ENCODE measurements at places on chromosomes 16 and 17.
A peak's percentile ranks its signal among the peaks of the same experiment; 100 is the strongest.

DNA sequence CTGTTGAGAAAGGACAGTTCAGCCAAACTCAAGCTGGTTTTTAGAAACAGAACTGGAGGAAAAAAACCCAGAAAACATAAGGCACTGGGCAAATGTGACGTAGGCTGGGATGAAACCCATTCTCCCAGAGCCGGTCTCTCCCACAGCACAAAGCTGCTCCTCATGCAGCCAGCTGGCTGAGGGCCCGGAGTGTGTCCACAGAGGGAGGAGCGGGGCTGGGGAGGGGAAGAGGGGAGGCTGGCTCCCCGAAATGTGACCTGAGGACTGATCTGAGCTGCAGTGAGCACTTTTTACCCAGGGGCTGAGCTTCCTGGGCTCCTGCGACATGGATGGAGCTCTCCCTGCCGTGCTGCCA lies 20.8 kb downstream of the FOXF1 start:
- no peak for DNase-seq
- H3K4me1 ChIP-seq = no peaks in the 10 kb centered on the region
- H3K27me3 ChIP-seq = peaks cover 7% of the 10 kb centered on the region
- no peak overlapping the region for H3K4me3 ChIP-seq

DNA sequence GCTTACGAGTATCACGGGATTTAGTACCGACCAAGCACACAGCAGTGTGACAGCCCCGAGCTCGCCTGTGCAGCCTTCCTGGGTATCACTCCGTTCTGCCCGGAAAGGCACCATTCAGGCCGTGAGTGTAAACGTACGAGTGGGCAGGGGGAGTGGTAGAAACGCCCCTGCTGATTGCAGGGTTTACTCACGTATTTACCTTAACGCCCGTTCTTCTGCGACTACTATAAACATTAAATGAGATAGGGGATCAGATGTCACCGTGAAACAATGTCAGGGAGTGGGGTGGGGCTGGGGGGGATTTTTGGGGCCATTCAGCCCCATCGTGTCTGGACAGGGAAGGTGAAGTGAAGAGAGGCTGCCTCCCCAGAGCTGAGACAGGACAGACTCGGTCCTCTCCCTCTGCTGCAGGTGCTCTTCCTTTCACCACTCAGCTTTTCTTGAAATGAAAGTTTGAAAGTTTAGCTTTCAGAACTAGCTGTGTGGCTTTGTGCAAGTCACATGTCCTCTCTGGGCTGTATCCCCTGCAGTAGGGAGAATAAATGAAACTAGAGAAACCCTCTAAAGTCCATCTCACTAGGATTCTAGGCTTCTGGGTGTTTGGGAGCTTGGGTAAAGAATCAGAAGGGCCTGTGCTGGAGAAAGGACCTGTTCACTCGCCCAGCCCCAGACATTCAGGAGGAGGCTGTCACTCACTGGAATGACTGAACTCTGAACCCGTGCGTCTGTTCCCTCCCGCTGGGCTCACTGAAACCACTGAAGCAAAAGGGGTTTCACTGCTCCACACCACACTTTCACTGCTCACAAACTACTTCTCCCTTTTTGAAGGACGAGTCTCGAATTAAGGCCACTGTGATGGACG lies 66.7 kb downstream of the RPA1 start:
- H3K4me1 ChIP-seq = no peaks in the 10 kb centered on the region
- no peaks in the 10 kb centered on the region for H3K27me3 ChIP-seq
- no peak for DNase-seq
- H3K36me3 ChIP-seq = peaks cover 57% of the 10 kb centered on the region
- no peak overlapping the region for H3K4me3 ChIP-seq

GRCh38 chr17:82636626-82637598 lies 11.3 kb downstream of the WDR45B start:
- H3K27ac ChIP-seq = no peak overlapping the region
- peaks cover 33% of the 10 kb centered on the region for H3K36me3 ChIP-seq
- DNase-seq = no peak
- no peaks in the 10 kb centered on the region for H3K27me3 ChIP-seq

DNA sequence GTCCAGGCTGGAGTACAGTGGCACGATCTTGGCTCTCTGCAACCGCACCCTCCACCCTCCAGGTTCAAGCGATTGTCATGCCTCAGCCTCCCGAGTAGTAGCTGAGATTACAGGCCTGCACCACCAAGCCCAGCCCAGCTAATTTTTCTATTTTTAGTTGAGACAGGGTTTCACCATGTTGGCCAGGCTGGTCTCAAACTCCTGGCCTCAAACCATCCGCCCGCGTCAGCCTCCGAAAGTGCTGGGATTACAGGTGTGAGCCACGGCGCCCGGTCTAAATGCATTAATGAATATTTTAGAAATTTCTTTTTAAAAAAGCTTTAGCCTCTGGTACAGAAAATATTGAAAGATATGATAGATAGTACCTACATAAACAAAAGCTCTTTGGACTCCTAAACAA lies 95.0 kb downstream of the DNAH9 start:
- H3K36me3 ChIP-seq = no peaks in the 10 kb centered on the region
- no peak overlapping the region for H3K4me3 ChIP-seq
- DNase-seq = no peak
- no peak overlapping the region for H3K27ac ChIP-seq

- H3K27me3 ChIP-seq = no peaks in the 10 kb centered on the region
- H3K36me3 ChIP-seq = peaks cover 57% of the 10 kb centered on the region
- peak within 1 kb of the TSS; percentile 95 for H3K27ac ChIP-seq
Observed at GRCh38 chr16:29806099-29806579, at the start of gene MAZ. TSS of gene MAZ (plus strand) at chr16:29806529. CDS start at chr16:29806702, 173 bp downstream.

DNA sequence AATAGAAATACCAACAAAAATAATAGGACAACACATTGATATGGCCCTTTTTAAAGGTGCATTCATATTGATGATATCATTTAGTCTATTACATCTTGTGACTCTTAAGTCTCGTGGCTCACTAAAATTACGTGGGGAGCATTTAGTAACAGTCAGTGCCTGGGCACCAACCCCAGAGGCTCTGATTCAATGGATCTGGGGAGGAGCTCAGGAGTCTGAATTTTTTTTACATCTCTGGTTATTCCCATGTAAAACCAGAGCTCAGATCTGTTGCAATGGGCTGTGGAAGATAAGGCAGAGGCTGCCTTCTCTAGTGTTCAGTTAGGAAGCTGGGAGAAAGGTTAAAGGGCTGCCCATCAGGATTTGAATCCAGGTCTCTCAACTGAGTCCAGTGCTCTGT lies 549.9 kb upstream of the CDH5 start:
- no peak overlapping the region for H3K27ac ChIP-seq
- no peaks in the 10 kb centered on the region for H3K36me3 ChIP-seq
- DNase-seq = no peak
- no peak overlapping the region for H3K4me3 ChIP-seq
- H3K27me3 ChIP-seq = no peaks in the 10 kb centered on the region

DNA sequence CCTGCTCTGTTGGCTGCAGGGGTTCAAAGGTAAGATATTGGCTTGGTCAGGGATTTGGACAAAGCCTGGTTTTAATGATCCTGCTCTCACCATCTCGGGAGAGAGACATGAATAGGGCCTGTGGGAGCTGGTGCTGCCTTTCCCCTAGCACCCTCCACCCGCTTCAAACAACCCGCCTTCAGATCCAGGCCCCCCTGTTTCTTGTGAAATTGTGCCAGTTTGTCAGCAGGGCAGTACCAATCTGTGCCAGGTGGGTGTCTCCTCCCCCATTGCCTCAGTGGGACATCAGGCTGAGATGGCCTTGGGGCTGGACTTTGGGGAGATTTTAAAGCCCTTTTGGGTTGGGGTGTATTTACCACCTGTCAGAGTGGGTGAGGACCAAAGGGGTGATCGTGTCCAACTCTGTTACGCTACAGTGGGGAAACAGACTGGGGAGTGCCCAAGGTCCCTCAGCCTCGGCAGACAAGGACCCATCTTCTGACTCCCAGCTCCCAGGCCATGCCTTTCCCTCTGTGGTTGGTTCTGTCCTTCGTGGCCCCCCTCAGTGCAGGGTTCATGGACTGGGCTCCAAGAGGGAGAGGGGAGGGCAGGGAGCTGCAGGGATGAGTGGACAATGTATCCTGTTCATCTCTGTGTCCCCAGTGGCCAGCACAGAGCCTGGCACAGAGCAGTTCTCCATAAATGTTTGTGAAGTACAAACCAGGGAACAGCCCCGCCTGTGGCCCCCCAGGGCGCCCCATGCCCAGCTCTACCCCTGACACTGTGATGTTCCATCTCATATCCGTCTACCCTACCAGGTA lies 3.3 kb downstream of the ARHGAP23 start:
- H3K36me3 ChIP-seq = no peaks in the 10 kb centered on the region
- DNase-seq = no peak
- H3K27ac ChIP-seq = no peak overlapping the region
- H3K4me3 ChIP-seq = no peak overlapping the region
- H3K4me1 ChIP-seq = no peaks in the 10 kb centered on the region
